ENCODE measurements at places on chromosomes 1 and 21.
A peak's percentile ranks its signal among the peaks of the same experiment; 100 is the strongest.

GRCh38 chr1:219293410-219293809 lies 119.7 kb downstream of the LYPLAL1 start:
- no peak for DNase-seq

DNA sequence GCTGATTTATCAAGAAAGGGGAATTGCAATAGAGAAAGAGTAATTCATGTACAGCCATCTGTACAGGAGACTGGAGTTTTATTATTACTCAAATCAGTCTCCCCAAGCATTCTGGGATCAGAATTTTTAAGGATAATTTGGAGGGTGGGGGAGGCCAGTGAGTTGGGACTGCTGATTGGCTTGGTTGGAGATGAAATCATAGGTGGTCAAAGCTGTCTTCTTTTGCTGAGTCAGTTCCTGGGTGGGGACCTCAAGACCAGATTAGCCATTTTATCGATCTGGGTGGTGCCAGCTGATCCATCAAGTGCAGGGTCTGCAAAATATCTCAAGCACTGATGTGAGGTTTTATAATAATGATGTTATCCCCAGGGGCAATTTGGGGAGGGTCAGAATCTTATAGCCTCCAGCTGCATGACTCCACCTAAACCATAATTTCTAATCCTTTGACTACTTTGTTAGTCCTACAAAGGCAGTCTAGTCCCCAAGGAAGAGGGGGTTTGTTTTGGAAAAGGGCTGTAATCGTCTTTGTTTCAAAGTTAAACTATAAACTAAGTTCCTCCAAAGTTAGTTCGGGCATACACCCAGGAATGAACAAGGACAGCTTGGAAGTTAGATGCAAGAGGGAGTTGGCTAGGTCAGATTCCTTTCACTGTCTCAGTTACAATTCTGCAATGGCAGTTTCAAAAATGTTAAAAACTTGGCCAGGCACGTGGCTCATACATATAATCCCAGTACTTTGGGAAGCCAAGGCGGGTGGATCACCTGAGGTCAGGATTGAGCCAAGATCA lies 16.9 kb upstream of the RAB3B start:
- no peak for DNase-seq

DNA sequence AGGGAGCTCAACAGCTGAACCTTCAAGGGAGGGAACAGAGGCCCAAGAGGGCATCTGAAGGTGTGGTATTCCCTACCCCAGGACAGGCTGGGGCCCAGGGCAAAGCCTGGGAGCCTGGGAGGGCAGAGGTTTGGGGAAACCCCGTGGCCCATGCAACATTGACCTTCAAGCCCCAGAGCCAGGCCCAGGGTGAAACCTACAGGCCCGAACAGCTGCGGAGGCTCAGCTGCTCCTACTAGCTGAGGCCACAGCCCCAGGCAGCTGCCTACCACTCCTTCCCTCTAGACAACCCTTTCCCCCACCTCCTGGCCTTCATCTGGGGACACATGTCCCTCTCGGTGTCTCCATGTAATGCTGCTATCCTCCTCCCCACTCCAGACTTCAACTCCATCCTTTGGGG lies 3.2 kb downstream of the LAD1 start:
- no peak for DNase-seq

DNA sequence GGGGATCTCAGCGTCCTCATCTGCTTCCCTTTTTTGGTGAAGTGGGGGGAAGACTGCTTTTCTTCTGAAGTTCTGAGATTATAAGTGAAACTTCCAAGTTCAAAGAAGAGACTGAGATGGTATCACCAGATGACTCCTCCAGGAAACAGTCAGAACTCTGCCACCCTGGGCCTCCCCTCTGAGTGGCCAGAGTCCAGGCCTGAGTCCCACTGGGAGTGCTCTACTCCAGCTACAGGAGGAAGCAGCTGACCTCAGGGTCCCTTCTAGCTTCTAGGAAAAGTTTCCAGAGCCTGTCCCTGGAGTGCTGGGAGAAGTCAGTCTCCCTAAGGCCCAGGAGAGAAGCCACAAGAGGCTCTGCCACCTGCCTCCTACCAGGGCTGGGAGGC lies 104.7 kb downstream of the CASZ1 start:
- no peak for DNase-seq

DNA sequence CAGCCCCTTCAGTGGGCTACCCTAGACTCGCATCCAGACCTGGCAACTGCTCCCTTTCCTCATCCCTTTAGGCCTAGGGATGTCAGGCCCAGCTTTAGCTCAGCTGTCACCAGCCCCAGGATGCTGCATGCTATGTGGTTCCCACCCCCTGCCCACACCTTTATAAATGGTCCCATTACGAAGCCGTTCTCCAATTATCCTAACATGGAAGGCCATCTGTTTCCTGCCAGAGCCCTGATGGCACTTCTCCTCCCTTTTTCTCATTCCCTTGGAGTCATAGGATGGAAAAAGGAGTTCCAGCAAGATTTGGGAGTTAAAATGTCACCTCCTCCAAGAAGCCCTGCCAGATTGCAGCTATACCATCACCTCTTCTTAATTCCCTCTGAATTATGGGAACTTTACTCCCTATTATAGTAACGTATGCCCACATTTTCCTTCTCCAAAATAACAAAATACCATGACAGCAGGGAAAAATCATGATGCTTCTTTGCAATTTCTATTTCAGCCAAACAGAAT lies 205.0 kb upstream of the GRIK3 start:
- DNase-seq, result no peak

DNA sequence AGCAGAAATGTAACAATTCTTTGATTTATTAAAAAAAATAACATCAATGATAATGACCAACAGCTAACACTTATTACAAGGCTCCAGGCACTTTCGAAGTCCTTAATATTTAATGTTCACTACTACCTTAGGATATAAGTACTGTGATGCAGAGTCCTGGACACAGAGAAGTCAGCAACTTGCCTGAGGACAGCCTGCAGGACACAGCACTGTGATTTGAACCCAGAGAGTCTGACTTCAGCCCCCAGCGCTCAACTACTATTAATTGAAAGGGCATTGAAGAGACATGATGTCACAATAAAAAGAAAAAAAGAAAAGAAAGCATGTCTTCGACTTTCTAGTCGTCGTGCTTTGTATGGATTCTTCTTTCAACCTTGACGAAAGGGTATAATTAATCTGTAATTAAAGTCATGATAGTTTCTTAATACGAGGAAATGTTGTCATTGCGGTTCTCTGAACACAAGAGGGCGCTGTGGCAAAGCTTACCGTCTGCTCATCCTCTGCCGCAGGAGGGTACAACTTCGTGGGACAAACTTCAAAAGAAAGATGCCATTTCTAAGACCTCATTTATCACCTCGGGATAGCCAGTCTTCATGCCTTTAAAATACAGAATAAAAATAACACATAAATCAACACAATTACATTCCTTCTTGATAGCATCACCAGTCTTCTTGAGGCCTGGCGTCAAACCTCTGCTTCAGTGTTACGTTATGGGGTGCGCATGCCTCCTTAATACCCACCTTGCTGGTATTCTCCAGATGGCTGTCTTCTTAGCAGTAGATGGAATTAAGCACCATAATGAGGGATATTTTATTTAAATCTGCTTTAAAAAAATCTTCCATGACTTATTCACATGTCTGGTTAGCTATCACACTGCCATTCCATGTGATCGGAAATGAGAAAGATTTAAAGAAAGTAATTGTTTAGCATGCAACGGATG lies 240.1 kb downstream of the DISC1 start:
- peak; percentile 35 for DNase-seq

DNA sequence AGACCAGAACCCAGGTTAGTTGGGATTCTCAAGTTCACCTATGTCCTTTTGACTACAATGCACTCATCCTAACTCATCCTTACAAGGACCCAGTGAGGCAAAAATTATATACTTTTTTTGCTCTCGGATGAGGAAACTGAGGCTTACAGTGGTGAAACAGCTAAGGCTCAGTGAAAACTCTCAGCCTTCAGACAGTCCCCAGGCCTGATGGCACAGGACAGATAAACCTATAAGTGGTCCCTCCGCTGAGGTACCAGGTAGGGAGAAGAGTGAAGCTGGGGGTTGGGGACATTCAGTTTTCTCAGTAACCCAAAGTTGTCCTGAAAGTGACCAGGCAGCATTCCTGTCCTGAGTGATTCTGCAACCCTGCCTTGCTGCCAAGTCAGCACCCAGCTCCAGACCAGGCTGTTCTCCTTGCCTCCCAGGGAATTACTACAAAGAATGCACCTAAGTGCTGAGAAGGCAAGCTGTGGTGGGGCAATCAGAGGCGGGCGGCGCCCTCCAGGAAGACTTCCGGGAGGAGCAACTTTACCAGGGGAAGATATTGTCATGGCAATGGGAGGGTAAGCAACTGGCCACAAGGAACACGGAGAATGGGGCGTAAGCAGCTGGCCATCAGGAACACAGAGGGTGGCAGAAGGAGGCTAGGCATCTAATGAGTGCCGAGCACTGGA lies 4.6 kb downstream of the TENT5B start:
- no peak for DNase-seq

GRCh38 chr1:200306944-200307754 lies 102.7 kb downstream of the ZNF281 start:
- DNase-seq, result no peak

- no peak for DNase-seq
Measured at GRCh38 chr1:109388884-109389637, 8.7 kb downstream of the SORT1 start.

GRCh38 chr1:236108027-236108648 lies 34.2 kb upstream of the GPR137B start:
- no peak for DNase-seq

DNA sequence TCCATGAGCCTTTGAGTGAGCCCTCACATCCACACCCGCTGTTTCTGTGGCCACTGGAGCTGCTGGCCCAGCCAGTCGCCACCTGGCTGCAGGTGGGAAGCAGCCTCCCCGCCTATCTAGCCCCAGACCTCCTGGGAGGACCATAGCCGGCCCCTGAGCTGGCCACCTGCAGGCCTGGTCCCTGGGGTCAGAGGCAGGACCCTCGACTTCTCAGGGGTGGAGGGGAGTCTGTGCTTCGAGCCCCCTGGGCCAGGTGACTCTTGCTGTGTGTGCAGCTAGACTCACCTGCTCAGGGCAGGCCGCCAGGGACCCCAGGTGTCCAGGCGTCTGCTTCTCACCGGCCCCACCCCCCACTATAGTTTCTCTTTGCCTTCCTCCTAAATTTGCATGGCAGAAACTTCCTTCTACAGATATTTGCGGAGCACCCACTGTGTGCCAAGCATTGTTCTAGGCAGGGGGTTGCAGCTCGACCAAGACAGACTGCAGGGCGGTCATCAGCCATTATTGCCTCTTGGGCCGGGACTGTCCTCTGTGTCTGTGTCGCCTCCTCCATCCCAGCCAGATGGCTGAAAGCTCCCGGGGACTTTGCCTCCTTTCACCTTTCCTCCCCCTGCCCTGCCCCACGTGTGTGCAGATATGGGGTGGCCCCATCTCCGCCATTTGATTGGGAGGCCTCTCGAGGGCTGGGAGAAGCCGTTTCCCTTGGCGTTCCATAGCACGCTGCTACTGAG lies 27.3 kb downstream of the SPSB1 start:
- no peak for DNase-seq

GRCh38 chr1:32733582-32734321 lies 31.2 kb upstream of the SYNC start:
- DNase-seq, result peak; percentile 37

DNA sequence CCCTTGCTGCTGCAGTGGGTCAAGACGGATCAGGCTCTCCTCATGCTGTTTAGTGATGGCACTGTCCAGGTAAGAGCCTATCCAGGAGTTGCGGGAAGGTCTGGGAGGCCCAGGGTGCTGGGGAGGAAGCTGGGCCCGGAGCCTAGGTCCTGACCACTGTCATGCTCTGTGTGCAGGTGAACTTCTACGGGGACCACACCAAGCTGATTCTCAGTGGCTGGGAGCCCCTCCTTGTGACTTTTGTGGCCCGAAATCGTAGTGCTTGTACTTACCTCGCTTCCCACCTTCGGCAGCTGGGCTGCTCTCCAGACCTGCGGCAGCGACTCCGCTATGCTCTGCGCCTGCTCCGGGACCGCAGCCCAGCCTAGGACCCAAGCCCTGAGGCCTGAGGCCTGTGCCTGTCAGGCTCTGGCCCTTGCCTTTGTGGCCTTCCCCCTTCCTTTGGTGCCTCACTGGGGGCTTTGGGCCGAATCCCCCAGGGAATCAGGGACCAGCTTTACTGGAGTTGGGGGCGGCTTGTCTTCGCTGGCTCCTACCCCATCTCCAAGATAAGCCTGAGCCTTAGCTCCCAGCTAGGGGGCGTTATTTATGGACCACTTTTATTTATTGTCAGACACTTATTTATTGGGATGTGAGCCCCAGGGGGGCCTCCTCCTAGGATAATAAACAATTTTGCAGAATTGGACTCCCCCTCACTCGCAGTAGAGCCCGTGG lies 1.7 kb downstream of the DYNLT4 start:
- DNase-seq, result no peak

DNA sequence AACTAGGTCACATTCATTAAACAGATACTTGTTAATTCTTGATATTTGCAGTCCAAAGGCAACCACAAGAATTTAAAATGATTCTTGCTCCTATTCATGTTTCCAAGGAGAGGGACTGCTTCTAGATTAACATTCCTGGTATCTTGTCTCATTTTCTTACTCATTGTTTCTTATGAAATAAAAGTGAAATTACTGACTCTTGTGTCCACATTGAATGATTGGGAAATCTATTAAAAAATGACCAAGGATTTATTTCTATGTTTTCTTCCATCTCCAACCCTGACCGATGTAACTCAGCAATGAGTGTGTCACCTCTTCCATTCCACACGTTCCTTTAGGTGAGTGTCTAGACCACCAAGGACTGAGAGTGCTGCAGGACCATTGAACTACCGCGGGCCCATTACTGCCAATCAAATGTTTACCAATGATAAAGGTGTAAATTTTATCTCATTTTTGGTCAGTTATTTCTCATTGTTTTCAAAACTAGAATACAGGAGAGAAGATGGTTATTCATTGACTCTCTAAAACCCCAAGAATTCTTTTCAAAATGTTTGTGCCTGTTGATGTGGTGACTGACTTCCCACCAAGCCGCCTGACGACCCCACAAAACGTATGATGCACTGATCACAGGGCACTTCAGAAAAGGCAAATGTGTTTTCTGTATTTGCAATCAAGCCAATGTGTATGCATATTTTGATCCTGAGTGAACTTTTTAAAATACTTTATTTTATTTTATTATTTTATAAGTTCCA lies 414.6 kb upstream of the PTBP2 start:
- no peak for DNase-seq

DNA sequence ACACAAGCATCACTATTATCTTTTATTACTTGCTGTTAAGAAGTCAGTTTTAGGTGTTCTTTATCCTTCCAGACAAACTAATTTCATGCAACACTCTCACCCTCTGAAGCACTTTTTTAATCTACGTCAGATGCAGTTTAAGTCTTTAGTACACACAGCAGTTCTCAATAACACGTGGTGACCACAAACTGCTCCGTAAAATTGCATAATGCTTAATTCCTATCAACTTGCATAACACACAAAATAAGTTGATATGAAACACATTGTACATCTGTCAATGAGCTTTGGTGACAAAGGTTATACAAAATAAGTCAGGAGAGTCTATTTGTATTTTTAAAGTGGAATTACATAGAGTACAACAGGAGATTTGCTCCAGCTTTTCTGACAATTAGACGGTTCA lies 140.9 kb upstream of the ETS2 start:
- DNase-seq, result no peak

GRCh38 chr1:24830680-24831272 lies 85.5 kb downstream of the CLIC4 start:
- DNase-seq, result peak; percentile 64

GRCh38 chr1:170305777-170306512 lies 160.2 kb downstream of the NTMT2 start:
- DNase-seq, result no peak

GRCh38 chr1:2145946-2146835 lies 48.4 kb downstream of the FAAP20 start:
- no peak for DNase-seq
